Foreskin keratinocyte (primary cell): ENCODE measurements at places on chromosomes 6 and 20.

GRCh38 chr20:14334306-14334930, 3.0 kb downstream of the FLRT3 start:
- DNase-seq, result no peak

- no peak for DNase-seq
Measured at GRCh38 chr6:165615636-165616035, 47.4 kb downstream of the PDE10A start.

GRCh38 chr6:4664117-4664626, 112.0 kb upstream of the CDYL start:
- no peak for DNase-seq

DNA sequence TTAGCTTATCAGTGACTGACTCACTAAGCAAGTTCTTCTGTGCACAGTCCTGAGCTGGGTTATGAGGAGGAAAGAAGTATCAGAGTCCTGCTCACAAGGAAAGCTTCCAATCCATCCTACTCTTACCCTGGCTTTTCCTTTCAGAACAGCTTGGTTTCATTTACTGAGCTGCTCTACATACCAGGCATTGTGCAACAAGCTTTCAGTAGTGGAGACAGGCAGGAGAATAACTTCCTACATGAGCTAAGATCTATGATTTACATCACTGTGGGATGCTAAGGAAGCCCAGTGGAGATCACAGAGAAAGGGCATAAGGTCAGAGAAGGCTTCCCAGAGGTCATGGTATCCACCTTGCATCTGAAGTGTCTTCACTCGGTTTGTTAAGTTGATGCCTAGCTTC, 144.5 kb downstream of the MAP3K7 start:
- DNase-seq, result no peak

GRCh38 chr6:144781836-144782235, 496.7 kb downstream of the UTRN start:
- no peak for DNase-seq

- no peak for DNase-seq
Measured at GRCh38 chr20:12358006-12358654, 440.4 kb downstream of the BTBD3 start.

GRCh38 chr6:139490482-139490881, 116.0 kb upstream of the CITED2 start:
- no peak for DNase-seq

- DNase-seq, result no peak
Measured at GRCh38 chr20:9506280-9506821, 8.0 kb upstream of the LAMP5 start.
